ENCODE measurements at places on chromosomes 4 and X.

GRCh38 chr4:139817657-139818452 lies 152.2 kb downstream of the MGST2 start:
- no peak for DNase-seq

DNA sequence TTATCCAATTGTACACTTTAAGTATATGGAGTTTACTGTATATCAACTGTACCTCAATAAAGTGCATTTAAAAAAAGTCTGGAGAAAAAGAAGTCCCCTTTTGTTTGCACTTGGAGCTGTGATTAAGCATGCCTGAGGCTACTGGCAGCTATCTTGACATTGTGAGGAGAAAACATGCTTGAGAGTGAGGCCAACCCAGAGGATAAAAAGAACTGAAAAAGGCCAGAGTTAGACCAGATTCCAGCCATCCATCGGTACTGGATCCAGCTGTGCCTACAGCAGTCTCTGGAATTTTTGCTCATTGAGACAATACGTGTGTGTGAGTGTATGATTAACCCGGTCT lies 57.4 kb downstream of the LGI2 start:
- no peak for DNase-seq

DNA sequence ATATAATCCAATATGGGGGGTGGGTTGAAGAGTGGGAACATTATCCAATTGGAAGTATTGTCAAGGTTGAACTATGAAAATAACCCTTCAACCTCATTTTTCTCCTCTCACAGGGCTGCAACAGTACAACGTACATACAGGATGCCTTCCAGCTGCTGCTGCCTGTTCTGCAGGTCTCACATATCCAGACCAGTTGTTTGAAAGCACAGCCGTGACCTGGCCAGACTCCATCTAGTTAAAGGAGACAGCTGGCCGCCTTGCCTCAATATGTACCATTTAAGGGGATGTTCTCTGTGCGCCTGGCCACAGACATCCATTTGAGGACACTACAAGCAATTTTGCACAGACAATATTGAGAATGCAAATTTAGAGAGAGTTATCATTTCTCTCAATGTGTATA lies 75.7 kb downstream of the FAM114A1 start:
- no peak for DNase-seq

- no peak for DNase-seq
These were observed 77.3 kb upstream of the TMEM47 start for GRCh38 chrX:34734383-34734782.

DNA sequence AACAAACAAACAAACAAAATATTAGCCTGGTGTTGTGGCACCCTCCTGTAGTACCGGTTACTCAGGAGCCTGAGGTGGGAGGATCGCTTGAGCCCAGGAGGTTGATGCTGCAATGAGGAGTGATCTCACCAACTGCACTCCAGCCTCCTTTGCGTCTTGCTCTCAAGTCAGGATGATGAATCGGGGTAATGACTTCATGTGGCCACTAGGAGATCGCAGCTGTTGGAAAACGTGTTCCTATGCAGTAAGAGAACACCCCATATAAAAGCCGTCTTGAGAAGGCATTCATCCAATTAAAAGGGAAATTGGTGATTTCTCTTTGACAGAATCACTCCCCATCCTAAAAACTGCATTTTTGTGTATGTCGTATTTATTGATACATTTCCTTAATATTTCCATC lies 6.9 kb downstream of the CCNB3 start:
- no peak for DNase-seq

All from activated CD8-positive, alpha-beta memory T cell treated with anti-CD3 and anti-CD28 coated beads for 48 hours (primary cell).